ENCODE measurements at places on chromosomes 5 and 9.

- DNase-seq = no peak
These were observed 61.6 kb downstream of the NSG2 start for GRCh38 chr5:174106997-174107655.

GRCh38 chr5:63573380-63573779 is 388.9 kb downstream of the HTR1A start:
- DNase-seq = no peak

- no peak for DNase-seq
These were observed 34.9 kb downstream of the WNK2 start for GRCh38 chr9:93218671-93219420.

DNA sequence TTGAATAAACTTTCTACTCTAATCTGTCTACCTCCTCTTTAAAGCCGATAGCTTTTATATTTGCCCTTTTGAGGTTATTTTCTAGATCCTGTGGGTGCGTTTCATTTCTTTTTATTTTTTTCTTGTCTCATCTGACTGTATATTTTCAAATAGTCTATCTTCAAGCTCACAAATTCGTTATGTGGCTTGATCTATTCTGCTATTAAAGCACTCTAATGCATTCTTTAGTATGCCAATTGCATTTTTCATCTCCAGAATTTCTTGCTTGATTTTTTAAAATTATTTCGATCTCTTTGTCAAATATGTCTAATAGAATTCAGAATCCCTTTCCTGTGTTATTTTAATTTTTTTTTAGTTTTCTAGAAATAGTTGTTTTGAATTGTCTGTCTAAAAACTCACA is 172.4 kb downstream of the CYLC2 start:
- DNase-seq = no peak

DNA sequence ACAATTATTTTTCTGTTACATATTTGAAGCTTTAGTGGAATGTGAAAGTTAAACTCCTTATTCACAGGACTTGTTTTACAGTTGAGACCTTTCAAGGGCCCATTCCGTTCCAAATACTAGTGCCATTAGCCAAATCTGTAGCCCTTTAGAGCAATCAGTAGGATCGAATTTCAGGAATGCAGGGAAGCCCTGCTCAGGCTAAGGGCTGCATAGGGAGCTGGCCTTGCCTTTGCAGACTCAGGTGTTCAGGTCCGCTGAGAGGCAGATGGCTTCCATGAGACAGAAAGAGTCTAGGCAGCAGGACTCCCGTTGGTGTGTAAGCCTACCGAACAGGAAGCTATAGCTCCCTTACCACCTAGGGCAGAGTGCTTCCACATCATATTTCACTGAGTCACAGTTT is 150.1 kb upstream of the SLC27A6 start:
- DNase-seq = no peak

DNA sequence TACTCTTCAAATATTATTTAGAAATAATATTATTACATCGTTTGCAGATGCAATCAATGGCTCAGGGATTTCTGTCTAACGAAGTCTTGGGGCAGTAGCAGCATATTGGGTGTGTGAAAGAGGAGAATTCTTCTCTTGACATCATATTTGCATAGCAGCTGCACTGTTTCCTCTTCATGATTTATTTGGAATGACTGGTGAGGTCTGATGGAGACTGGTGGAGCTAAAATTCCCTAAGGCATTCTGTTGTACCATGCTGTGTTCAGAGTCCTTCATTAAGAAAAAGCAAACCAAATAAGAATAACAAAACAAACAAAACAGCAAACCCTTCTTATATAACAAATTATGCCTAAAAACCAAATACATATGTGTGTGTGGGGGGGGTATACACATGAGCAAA is 177.6 kb downstream of the DIRAS2 start:
- DNase-seq = no peak

DNA sequence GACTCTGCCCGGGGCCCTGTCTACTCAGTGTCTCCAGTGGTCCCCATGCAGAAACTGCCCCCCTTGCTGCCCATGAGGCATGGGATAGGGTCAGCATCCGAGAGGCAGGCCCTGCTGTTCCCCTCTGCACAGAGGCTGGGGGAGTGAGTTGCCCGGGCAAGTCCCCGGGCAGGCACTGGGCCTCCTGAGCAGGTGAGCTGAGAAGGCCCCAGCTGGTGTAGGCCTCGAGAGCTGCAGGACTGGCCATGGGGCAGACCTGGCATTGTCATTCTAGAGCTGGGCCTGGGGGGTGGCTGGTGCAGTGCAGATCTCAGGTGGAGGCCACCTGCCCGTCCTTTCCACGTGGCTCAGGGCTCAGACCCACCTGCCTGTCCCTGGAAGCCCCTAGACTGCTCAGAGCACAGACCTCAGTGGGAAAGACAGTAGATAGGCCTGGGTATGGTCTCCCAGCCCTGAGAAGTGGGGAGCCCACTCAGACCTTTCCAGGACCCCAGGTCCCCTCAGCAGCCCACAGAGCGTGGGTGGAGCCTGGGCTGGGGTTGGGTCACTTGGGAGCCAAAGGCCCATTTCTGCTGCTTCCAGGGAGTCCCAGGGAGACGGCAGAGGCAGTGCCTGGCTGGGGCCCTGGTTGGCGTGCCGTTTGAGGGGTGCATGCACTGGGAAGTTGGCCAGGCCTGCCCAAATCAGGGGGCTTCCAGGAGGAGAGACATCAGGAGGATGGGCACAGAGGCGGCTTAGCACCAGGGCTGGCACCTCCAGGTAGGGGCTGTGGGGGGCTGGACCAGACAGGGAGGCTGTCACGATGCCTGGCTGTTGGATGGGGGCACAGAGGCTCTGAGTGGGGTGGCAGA is 4.8 kb upstream of the NOTCH1 start:
- no peak for DNase-seq

GRCh38 chr9:134980516-134980915 is 62.8 kb upstream of the FCN1 start:
- DNase-seq = no peak
